T-helper 17 cell (primary cell): ENCODE measurements at places on chromosomes 2 and 18. TPM values are rescaled to one million over a fixed set of nuclear protein-coding genes. Genes with fewer than 3 reads are reported as not detected.

DNA sequence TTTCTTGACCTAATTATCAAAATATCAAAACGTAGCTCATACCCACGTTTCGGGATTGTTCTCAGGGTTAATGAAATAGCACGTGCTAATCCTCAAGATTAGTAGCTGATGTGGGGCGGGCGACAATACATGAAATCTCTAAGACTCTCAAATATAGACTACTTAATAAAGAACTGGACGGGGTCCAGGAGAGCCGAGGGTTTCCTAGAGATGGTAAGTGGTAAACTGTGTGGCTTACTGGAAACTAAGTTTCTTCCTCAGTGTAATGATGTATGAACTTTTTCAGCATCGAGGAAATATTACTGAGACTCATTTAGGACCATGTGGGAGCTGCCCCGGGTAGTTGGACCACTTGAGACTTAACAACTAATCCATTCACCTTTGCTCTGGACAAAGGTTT lies 453.3 kb upstream of the SALL3 start:
- no peak overlapping the region for H3K27ac ChIP-seq
- no peaks in the 10 kb centered on the region for H3K4me1 ChIP-seq
- no peak overlapping the region for H3K4me3 ChIP-seq

DNA sequence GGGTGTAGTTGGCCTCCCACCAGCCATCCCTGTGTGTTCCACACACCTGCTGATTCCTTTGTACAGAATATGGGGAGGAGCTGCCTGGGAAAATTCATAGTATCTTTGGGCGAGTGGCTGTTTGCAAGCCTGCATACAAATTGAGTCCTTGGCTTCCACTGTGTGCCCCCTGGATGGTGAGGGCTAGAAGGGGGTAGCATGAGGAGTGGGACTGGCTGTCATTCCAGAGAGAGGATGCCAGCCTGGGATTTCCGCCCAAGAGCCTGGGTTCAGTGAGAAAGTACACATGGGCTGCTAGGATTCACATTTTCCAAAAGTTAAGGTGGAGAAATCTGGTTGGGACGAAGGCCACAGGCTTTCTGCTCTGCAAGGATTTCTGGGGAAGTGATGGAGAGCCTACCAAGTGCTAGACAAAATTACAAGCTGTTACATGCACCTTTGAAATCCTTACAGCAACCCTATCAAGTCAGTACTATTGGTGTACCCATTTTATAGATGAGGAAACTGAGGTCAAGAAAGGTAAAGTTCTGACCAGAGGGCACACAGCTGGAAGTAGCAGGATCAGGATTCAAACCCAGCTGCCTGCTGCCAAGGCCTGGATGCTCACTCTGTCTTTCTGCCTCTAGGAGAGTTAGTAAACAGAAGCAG lies 606 bp upstream of the TOGARAM2 start:
- DNase-seq: no peak
- no peak overlapping the region for H3K27ac ChIP-seq
- H3K36me3 ChIP-seq: no peaks in the 10 kb centered on the region
- no peaks in the 10 kb centered on the region for H3K27me3 ChIP-seq
- peaks cover 2% of the 10 kb centered on the region for H3K4me1 ChIP-seq

GRCh38 chr2:26696351-26696816 lies 3.9 kb downstream of the KCNK3 start:
- H3K4me3 ChIP-seq: no peak overlapping the region
- peaks cover 91% of the 10 kb centered on the region for H3K27me3 ChIP-seq
- peaks cover 5% of the 10 kb centered on the region for H3K4me1 ChIP-seq
- H3K27ac ChIP-seq: no peak overlapping the region
- DNase-seq: no peak

DNA sequence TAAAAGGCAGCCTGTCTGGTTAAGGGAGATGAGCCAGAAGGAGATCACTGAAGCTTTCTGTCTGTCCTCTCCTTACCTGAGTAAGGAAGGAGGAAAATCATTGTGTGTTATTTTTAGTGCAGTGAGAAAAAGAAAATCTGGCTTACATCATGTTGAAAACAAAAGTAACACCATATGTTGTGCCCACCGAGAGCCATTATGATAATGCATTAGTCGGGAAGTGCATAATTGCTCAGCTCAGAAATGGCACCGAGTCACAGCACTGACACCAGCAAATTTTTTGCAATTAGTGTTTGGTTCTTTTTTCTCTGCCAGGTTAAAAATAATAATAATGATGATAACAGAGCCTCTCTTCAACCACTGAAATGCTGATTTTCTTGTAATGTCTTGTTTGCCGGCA lies 46.6 kb downstream of the HNMT start:
- no peak overlapping the region for H3K4me3 ChIP-seq
- no peak overlapping the region for H3K27ac ChIP-seq
- H3K4me1 ChIP-seq: no peaks in the 10 kb centered on the region
- no peaks in the 10 kb centered on the region for H3K27me3 ChIP-seq
- DNase-seq: no peak

SEMA4C gene
- 25.5 TPM for total RNA-seq

- H3K27me3 ChIP-seq: no peaks in the 10 kb centered on the region
- H3K4me3 ChIP-seq: peak overlapping the region; percentile 83
- peak overlapping the region; percentile 84 for H3K27ac ChIP-seq
- H3K4me1 ChIP-seq: peaks cover 24% of the 10 kb centered on the region
Observed at GRCh38 chr2:177783835-177784744, 288.5 kb downstream of the PDE11A start.

GRCh38 chr2:129103936-129104878 lies 785.5 kb upstream of the HS6ST1 start:
- H3K36me3 ChIP-seq: no peaks in the 10 kb centered on the region
- H3K27me3 ChIP-seq: peaks cover 8% of the 10 kb centered on the region
- H3K4me3 ChIP-seq: no peak overlapping the region

DNA sequence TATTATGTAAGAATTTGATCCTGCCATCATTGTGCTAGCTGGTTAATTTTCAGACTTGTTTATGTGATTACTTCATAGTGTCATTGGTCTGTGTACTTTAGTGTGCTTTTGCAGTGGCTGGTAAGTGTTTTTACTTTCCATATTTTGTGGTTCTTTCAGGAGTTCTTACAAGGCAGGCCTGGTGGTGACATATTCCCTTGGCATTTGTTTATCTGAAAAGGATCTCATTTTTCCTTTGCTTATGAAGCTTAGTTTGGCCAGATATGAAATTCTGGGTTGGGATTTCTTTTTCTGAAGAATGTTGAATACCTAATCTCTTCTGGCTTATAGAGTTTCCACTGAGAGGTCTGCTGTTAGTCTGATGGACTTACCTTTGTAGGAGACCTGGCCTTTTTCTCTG lies 72.8 kb upstream of the MC4R start:
- no peak overlapping the region for H3K4me3 ChIP-seq
- no peaks in the 10 kb centered on the region for H3K4me1 ChIP-seq
- H3K36me3 ChIP-seq: no peaks in the 10 kb centered on the region
- no peak for DNase-seq
- H3K27ac ChIP-seq: no peak overlapping the region
- H3K27me3 ChIP-seq: no peaks in the 10 kb centered on the region

DNA sequence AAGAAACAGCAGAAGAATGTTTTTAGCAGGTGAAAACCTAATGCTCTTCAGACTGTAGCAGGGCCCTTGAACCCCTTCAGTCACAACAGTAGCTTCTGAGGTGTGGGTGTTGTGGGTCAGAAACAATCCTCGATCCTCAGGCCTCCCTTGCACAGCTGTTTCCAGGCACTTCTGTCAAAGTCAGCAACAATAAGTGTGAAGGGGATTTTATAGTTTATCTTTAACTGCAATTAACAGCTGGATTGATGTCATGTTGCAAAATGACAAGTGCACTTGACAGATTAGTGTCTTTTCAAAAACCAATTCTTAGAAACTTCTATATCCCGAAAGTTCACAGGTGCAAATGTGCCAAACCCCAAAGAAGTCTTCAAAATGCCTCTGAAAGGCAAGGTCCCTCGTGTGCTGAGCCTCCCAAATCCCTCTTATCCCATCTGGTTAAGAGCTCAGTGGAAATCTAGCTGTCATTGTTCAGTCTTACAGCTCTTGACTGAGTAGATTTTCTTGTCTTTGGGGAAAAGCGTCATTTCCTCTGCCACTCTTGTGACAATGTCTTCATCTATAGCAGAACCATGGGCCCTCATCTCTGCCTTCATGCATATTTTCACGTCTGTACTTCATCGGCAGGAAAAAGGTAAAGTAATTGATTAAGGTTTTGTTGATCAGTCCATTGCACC lies 29.6 kb downstream of the M1AP start:
- no peak overlapping the region for H3K4me3 ChIP-seq
- H3K4me1 ChIP-seq: peaks cover 3% of the 10 kb centered on the region
- peaks cover 4% of the 10 kb centered on the region for H3K36me3 ChIP-seq
- H3K27me3 ChIP-seq: peaks cover 41% of the 10 kb centered on the region
- no peak for DNase-seq

- H3K27me3 ChIP-seq: no peaks in the 10 kb centered on the region
- no peak for DNase-seq
- H3K4me3 ChIP-seq: peak overlapping the region; percentile 95
- H3K27ac ChIP-seq: peak overlapping the region; percentile 84
- H3K36me3 ChIP-seq: peaks cover 4% of the 10 kb centered on the region
Observed at GRCh38 chr2:65054749-65055421, 1.3 kb upstream of the CEP68 start.

GRCh38 chr2:12710301-12710700 lies 6.4 kb upstream of the TRIB2 start:
- H3K36me3 ChIP-seq: peaks cover 2% of the 10 kb centered on the region
- peak overlapping the region; percentile 64 for H3K4me3 ChIP-seq
- H3K27ac ChIP-seq: peak overlapping the region; percentile 93

DNA sequence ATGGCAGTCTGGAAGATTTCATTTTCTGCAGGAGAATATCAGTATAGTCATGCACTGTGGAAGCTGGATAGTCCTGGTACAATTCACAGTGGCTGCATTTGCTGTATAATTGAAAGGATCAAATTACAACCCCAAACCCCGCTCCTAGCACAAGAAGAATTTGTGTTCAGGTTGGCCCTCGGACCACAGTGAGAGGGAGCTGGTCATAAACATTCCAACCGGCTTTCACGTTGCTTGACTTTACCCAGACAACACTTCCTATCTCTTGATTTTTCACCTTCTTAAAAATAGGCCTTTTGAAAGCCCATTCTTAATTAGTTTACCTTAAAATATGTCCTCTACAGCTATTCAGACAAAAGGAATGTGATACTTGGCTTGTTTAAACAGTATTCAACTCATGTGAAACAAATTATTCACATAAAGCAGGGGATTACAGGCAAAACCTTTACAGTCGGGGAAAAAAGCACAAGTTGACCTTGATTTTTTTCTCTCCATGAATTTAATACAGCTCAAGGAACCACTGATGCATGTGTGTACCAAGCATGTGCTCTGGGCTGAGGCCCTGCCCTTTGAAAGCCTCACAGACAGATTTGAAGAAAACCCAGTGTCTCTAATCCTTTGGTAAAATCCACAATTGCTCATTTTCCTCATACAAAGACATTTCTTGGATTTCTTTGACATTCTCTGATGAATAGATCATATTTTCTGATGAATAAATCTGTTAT lies 143.0 kb upstream of the SOX11 start:
- no peak overlapping the region for H3K4me3 ChIP-seq
- H3K36me3 ChIP-seq: no peaks in the 10 kb centered on the region
- no peaks in the 10 kb centered on the region for H3K4me1 ChIP-seq
- no peaks in the 10 kb centered on the region for H3K27me3 ChIP-seq

DNA sequence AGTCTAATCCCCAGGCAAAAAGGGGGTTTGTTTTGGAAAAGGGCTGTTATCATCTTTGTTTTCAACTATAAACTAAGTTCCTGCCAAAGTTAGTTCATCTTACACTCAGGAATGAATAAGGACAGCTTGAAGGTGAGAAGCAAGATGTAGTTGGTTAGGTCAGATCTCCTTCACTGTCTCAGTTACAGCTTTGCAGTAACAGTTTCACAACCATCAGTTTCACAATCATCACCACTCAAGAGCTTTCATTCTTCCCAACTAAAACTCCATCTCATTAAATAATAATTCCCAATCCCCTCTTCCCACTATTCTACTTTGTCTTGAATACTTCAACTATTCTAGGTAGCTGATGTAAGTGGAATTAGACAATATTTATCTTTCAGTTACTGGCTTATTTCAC lies 200.9 kb downstream of the NYAP2 start:
- H3K36me3 ChIP-seq: no peaks in the 10 kb centered on the region
- H3K4me1 ChIP-seq: peaks cover 2% of the 10 kb centered on the region
- no peak overlapping the region for H3K4me3 ChIP-seq

GRCh38 chr18:34647251-34647650 lies 62.8 kb upstream of the DTNA start:
- H3K36me3 ChIP-seq: no peaks in the 10 kb centered on the region
- peaks cover 3% of the 10 kb centered on the region for H3K4me1 ChIP-seq
- H3K27me3 ChIP-seq: peaks cover 11% of the 10 kb centered on the region
- H3K4me3 ChIP-seq: no peak overlapping the region
- no peak for DNase-seq

- no peak overlapping the region for H3K4me3 ChIP-seq
- no peaks in the 10 kb centered on the region for H3K27me3 ChIP-seq
- no peak for DNase-seq
- no peak overlapping the region for H3K27ac ChIP-seq
- peaks cover 2% of the 10 kb centered on the region for H3K36me3 ChIP-seq
Observed at GRCh38 chr2:54212456-54212855, 43.6 kb downstream of the TSPYL6 start.

- H3K4me1 ChIP-seq: peaks cover 10% of the 10 kb centered on the region
- no peaks in the 10 kb centered on the region for H3K27me3 ChIP-seq
- H3K36me3 ChIP-seq: peaks cover 2% of the 10 kb centered on the region
- H3K4me3 ChIP-seq: no peak overlapping the region
- no peak overlapping the region for H3K27ac ChIP-seq
Observed at GRCh38 chr2:8119782-8120505, 561.9 kb upstream of the ID2 start.

DNA sequence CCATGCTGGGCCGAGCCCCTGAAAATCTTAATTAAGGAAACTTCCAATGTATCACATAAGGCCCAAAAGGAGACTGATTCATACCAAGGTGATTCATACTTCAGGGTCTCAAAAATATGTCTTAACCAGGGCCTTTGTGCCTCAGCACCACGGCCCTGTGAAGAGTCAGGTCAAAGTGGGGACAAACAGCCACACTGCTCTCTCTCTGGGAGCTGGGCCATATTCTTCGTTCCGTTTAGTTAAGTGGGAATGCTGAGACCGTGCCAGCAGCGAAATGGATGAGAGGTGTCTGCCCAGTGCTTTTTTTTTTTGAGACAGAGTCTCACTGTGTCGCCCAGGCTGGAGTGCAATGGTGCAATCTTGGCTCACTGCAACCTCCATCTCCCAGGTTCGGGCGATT lies 9.3 kb upstream of the PTMA start:
- no peak for DNase-seq
- H3K4me3 ChIP-seq: no peak overlapping the region
- peaks cover under 1% of the 10 kb centered on the region for H3K4me1 ChIP-seq
- H3K27ac ChIP-seq: no peak overlapping the region
- no peaks in the 10 kb centered on the region for H3K27me3 ChIP-seq

GRCh38 chr2:53562407-53562806 lies 205.2 kb upstream of the CHAC2 start:
- no peaks in the 10 kb centered on the region for H3K36me3 ChIP-seq
- DNase-seq: no peak

- H3K36me3 ChIP-seq: no peaks in the 10 kb centered on the region
- H3K4me1 ChIP-seq: no peaks in the 10 kb centered on the region
- no peak for DNase-seq
- no peak overlapping the region for H3K27ac ChIP-seq
Observed at GRCh38 chr2:49619804-49620203, 465.5 kb upstream of the FSHR start.

ZNF516 gene
- 29.6 TPM for total RNA-seq

KRTCAP3 gene
- total RNA-seq: 9.1 TPM
